ENCODE measurements at places on chromosomes 4 and X.
A peak's percentile ranks its signal among the peaks of the same experiment; 100 is the strongest.

GRCh38 chr4:66178906-66179305, 508.6 kb upstream of the EPHA5 start:
- DNase-seq: no peak

DNA sequence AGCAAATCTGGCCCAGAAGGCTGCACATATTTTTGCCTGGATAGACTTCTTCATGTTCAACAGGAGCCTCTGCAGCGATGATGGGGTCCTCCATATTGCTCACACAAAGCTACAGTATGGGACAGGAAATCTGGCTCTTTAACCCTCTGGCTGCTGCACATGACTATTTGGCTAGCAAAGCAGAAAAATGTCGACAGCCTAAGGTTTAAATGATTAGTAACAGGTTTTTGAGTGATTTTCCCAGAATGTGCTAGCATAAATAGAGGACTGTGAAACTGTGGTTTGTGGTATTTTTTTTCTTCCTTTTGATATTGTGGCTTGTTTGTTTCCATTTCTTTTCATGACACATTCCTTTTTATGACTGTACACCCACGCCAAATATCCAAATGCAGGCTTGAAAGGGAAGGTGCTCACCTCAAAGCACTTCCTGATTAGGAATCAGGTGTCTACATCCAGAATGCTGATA, 120.2 kb upstream of the GK2 start:
- DNase-seq: no peak

- DNase-seq: no peak
Measured at GRCh38 chr4:147725673-147726072, 6.2 kb upstream of the ARHGAP10 start.

GRCh38 chrX:51494409-51494808, 2.0 kb downstream of the NUDT11 start:
- DNase-seq: no peak

DNA sequence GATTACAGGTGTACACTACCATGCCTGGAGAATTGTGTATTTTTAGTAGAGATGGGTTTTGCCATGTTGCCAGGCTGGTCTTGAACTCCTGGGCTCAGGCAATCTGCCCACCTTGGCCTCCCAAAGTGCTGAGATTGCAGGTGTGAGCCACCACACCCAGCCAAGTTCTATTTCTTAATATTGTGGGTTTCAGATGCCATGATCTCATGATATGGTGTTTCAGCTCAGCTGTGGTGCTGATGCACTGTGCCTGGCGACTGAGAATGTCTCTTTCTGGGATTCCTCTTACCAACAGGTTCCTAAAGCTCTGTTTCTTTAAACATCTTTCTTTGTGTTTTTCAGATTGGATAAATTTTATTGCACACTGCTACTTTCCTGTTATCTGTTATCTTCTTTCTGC, 17.3 kb upstream of the NDUFC1 start:
- no peak for DNase-seq

GRCh38 chrX:18895189-18895951, 88.5 kb downstream of the PHKA2 start:
- no peak for DNase-seq

DNA sequence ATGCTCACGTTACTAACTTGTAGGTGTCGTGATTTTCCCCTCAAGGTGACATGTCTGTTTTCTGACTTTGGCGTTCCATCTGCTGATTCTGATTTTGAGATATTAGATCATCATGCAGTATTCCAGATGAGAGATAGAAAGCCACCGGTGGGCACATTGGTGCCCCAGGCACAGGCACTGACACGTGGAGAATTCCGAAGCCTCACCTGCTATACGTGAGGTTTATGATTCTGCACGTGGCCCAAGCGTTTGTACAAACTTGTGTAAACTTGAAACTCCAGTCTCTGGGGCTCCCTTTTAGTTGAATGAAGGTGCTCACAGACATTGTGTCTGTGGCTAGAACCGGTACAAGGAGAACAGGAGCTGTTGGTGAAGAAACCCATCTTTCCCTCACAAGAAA, 81.1 kb downstream of the TENM3 start:
- DNase-seq: no peak

DNA sequence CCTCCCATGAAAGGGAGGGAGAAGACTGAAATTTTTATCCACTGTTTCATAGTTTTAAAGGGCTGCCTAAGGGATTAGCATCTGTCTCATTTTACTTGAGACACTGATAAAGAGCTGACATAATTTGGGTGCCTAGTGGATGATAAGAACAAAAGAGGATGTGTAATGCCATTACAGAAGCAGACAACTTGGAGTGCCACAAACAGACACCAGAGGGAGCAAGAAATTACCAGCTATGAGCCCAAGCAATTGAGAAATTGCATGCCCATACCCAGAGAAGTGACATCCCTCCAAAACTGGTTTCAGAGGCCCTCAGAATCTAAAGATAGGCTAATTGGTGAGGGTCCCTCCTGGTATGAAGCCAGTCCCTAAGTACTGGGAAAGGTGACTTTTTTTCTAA, 38.5 kb upstream of the POU3F4 start:
- DNase-seq: no peak

- DNase-seq: peak; percentile 23
Measured at GRCh38 chrX:1212532-1212931, at the start of gene CRLF2. Gene CRLF2 (minus strand): TSS chrX:1212649. CDS start chrX:1212634, 15 bp downstream.

- DNase-seq: no peak
Measured at GRCh38 chr4:186657764-186658163, 65.9 kb downstream of the FAT1 start.

- no peak for DNase-seq
Measured at GRCh38 chr4:133929531-133930239, 271.9 kb downstream of the PABPC4L start.

- DNase-seq: no peak
Measured at GRCh38 chr4:155119006-155119405, 89.4 kb upstream of the NPY2R start.

DNA sequence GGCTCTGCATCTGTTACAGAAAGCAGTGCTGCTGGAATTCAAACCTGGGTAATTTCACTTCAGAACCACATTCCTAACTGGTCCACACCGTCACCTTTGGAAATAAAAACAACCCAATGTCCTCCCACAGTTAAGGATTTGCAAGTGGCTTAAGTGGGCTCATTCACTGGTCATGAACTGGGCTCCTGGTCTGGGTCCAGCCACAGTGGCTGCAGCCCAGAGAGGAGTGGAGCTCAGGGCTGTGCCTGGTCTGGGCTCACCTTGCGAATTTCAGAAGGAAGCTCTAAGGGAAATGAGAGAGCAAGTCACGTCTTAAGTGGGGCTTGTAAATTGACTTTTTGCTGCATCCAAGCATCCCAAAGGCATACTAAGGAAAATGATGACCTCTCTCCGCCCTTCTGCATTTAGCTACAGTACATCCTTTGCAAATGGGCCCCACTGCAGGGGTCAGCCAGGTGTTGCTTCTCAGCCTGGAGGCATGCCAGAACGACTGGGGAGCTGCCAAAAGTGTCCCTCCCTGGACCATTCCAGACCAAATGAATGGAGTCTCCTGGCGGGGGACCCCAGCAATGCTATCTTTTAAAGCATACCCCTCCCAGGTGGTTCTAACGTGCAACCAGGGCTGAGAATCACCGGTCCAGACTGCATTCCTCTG, 25.6 kb upstream of the CRMP1 start:
- no peak for DNase-seq

- no peak for DNase-seq
Measured at GRCh38 chrX:29858714-29859113, 356.6 kb upstream of the MAGEB2 start.

- DNase-seq: no peak
Measured at GRCh38 chr4:167234316-167234881, at the start of gene SPOCK3. Gene SPOCK3 (minus strand): TSS chr4:167234494.

DNA sequence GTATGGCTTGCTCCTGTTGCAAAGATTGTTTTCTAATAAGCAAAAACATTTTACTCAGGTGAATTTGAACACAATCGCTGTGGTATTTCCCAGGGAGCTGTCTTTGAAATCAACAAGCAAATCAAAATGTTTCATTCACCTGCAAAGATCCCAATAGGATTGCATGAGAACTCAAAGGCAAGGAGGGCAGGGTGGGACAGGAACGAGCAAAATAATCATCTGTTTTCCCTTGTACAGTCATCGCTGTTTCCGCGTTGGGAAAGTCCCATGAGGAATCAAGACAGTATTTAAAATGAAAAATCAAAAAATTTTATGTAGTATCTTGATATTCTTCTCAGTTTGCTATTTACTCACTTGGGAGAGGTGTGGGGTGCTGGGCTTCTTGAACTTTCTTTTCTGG, 198.8 kb downstream of the STIM2 start:
- no peak for DNase-seq

- DNase-seq: no peak
Measured at GRCh38 chr4:185644408-185644807, 109.1 kb upstream of the PDLIM3 start.

DNA sequence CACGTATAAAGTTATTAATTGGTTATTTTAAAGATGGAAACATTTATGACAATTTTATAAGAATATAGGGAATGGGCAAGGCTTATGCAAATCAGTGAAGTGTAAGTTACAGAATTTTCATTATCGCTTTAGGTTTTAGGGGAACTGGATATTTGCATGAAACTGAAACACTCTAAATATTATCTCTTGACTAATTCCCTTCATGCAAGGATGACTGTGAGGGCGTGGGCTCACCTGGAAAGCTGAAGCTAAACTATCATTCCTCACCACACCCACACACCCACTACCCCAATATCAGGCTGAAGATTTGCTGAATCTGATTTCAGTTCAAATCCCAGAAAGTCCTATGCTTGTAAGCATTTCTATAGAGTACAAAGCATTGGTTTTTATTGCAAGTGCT, 81.7 kb upstream of the ARHGAP24 start:
- DNase-seq: no peak

GRCh38 chrX:77398330-77398954, 48.7 kb upstream of the FGF16 start:
- DNase-seq: no peak

- DNase-seq: no peak
Measured at GRCh38 chrX:110265661-110266060, 52.2 kb downstream of the AMMECR1 start.

GRCh38 chrX:124504111-124504983, 158.0 kb downstream of the SH2D1A start:
- DNase-seq: no peak

DNA sequence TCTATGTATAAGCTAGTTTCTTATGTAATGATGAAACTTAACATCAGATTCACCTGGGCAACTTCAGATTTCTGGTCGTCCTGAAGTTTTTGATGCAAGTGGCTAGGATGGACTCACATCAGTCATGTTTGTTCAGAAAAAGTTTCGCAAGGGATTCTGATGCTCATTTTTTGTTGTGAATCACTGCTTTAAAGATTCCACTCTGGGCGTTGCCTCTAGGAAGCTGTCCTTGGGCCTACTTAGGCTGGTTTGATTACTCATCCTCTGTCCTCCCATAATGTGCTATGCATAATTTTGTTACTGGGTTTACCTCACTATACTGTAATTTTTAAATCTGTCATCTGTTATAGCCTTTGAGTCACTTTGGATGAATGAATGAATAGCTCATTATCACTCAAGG, 30.8 kb downstream of the HERC3 start:
- no peak for DNase-seq

DNA sequence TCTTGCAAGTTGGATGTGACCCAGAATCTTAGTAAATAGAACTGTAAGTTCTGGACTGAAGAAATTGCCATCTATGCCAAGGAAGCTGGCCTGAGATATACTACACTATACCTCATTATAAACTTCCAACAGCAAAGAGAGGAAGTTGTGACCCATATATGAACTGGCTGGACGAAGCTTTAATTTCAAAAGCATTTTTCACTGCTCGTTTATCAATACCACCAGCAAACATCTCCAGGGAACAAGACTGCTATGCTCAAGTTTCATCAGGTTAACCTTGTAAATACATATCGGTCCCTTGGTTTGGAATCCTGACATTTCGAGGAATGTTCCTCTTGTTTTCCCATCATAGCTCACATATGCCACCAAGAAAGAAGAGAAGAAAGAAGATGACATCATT, 334.5 kb upstream of the IGFBP7 start:
- DNase-seq: no peak

DNA sequence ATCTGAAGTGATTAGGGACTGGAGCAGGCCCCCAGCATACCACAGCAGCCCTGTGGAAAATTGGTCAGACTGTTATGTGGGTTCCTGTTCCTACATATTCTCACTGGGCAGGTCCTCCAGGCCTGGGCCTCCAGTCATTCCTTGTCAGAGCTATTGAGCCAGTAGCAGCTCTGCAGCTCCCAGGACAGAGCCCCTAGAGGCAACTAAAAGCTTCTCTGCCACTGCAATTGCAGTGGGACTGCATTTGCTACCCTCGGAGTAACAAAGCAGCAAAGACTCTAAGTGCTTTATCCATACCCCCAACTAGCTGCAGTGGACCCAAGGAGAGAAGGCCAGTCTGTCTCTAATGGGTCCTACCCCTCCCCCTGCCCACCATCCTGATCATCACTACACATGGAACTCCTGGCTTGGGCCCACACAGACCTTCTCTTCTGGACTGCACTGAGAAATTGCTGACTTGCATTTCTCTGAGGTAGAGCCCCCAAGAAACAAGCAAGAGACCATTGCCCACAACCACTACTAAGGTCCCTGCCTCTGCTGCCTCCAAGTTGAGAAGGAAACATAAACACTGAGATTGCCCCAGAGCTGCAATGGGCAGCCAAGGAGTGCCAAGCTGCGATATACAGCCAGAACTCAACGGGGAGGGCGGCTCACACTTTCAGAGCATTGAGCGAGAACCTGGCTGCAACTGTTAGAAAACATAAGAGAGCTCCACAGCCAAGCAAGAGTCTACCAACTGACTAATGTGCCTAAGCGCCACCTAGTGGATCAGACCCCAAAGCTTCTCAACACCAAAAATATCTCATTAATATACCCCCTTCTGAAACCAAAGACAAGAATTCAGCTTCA, 738.7 kb upstream of the NDST4 start:
- DNase-seq: peak; percentile 14

DNA sequence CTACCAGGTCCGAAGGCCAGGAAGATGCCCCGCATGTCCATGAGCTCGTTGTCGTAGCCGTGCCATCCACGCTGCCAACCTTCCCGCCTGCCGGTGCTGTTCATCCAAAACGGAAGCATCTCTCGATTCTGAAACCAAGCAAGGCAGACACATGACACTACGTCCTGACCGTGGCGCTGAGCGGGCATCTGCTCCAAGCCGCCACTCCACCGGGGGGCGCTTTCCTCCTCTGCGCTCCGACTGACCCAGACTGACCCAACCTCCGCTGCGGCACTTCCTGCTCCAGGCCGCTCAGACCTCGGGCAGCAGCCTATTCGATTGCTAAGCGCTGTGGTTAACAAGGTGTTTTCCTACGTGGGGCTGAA, 120.5 kb downstream of the ENPP6 start:
- DNase-seq: no peak

- DNase-seq: no peak
Measured at GRCh38 chr4:106062452-106062875, 167.2 kb downstream of the NPNT start.

Measured in GM12891 (cell line).